ENCODE measurements at places on chromosomes 4 and X.

- DNase-seq = peak; percentile 41
These were observed 44.1 kb upstream of the SGMS2 start for GRCh38 chr4:107780665-107781064.

- DNase-seq = no peak
These were observed 343.8 kb downstream of the GBA3 start for GRCh38 chr4:23036503-23036902.

GRCh38 chr4:1571165-1572009 is 112.7 kb downstream of the FAM53A start:
- DNase-seq = no peak

GRCh38 chrX:100995469-100995868 is 26.0 kb downstream of the ARL13A start:
- DNase-seq = no peak

DNA sequence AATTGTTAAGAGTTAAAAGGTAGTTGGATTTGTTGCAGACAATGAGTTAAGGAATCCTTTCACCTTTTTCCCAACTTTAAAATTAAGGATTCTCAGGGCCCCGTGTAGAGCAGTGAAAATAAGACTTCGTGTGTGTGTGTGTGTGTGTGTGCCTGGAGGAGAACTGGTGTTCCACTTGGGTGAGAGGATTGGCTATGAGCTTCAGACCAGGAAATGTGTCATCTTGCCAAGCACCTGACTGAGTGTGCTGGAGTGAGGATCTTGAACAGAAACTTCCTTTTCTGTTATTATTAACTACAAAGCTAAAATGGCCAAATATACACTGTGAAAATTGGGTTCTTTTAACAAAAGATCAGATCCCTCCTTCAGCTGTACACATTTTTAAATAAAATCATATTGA is 113.1 kb upstream of the VCX2 start:
- DNase-seq = no peak

DNA sequence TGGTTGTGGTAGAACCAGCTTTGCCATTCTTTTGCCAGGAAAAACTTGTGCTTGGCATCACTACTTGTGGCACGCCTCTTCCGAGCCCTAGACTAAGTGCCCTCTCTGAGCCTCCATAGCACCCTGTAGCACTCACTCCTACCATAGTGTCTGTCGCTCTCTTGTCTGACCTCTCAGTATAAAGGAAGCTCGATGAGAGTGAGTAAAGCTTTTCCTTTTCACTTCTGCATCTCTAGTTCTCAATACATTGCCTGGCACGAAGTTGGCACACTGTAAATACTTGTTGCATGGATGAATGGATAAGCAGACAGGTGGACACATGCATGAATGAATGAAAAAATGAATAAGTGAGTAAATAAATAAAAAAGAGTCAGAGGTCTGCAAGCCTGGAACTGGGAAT is 48.3 kb downstream of the TLR10 start:
- no peak for DNase-seq

- no peak for DNase-seq
These were observed 213.6 kb downstream of the FBXO8 start for GRCh38 chr4:174069848-174070330.

- DNase-seq = no peak
These were observed 66.8 kb downstream of the SOWAHB start for GRCh38 chr4:76830964-76831703.

DNA sequence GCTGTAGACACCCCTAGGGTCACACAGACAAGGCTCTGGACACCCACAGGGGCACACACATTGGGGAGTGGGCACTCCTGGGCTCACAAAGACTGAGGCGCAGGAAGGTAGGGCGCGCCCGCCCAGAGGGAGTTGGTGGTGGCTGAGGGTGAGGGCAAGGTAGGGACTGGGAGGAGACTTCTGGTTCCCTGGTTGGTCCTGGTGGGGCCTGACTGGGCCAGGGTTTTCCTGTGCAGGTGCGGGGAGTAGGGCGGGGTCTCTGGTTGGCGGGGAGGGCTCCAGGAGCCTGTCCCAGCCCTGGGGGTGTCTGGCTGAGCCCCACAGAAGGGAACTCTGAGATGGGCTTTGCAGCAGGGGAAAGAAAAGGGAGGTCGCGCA is 6.7 kb upstream of the WAS start:
- DNase-seq = no peak

GRCh38 chrX:2502120-2502667 is 1.4 kb upstream of the DHRSX start:
- DNase-seq = no peak

GRCh38 chr4:100414016-100414790 is 103.6 kb downstream of the EMCN start:
- no peak for DNase-seq

- no peak for DNase-seq
These were observed 107.4 kb downstream of the HMX1 start for GRCh38 chr4:8763966-8764901.

- peak; percentile 64 for DNase-seq
These were observed at the start of gene TMSB15A for GRCh38 chrX:102515975-102516941. TSS of gene TMSB15A (minus strand) at chrX:102516739.

DNA sequence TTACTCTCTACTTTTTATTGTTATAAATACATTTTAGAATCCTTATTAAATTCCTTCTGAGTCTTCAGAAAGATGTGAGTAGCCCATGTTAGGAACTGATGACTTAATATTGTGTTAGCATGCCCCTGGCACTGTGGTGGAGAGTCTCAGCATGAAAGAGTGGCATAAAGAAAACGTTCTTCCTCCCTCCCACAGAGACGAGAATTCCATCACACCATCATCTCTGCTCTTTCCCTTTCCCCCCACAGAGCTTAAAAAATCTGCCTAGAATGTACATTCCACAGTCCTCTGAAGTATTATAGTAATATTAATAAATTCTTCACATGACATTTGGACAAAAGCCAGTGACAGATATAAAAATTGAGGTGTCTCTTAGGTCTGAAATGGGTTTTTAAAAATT is 117.8 kb upstream of the DKK2 start:
- no peak for DNase-seq

DNA sequence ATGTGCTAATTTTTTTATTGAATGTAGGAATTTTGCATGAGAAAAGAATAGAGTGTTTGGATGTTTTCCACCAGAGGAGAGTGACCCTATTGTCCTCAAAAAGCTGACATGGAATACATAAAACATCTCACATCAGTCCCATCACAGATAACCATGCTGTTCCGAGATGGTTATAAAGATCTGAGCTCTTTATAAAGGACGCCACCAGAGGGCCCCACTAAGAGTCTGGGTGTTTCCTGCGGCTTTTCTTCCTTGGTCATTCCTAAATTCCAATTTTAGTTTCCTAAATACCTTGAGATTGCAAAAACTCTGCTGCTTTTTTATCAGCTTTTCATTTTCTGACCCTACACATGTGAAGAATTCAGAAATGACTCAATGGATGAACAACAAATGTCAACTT is 504.5 kb upstream of the FRG1 start:
- no peak for DNase-seq

DNA sequence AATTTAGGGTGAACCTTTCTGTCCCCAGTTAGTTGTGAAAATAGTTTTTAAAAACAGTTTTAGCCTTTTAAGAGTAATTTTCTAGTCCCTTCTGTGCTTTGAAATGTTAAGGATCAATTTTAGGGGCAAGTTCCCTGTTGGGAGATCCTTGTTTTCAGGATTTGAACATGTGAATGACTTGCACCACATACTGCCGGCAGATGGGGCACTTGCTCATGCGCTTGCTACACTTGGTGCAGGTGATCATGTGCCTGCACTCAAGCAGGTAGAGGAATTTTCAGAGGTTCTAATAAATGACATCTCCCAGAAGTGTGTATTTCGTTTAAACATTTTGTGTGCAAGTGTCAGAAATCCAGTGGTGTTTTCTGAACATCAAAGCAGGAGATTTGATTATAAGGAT is 195.9 kb downstream of the CHM start:
- DNase-seq = peak; percentile 27

- no peak for DNase-seq
These were observed 375.6 kb upstream of the EPHA5 start for GRCh38 chr4:66045913-66046312.

DNA sequence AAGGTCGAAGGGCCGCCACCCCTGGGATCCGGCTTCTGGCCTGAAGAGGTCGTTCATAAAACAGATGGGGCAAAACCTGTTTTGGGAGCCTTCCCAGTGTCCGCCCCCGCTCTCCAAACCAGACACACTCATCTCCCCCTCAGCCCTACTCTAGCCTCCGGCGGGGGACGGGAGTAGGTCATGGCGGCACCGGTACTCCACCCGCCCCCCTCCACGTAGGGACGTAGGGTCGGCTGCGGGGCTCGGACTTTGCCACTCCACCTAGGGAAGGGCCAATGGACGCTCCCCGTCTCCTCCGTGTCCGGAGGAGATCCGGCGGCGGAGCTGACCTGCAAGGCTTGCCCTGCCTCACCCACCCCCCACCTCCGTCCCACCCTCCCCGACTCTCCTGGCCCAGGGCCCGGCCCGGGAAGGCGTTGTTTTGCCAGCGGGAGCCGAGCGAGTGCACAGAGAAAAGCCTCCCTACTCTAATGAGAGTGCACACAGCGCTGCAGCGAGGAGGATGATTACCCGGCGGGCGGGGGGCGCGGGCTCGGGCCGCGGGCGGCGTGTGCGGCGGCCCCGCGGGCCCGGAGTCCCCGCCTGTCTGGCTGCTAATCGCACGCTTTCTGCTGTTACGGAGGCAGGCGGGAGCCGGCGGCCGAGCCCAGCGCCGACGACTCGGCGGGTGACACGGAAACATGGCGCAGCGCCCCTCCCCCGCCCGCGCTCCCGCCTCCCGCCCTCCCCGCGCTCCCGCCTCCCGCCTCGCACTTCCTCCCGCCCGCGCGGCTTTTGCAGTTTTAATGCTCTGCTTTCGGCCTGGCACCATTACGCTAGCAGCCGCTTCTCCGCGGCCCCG is 8.3 kb upstream of the BCOR start:
- DNase-seq = peak; percentile 73

DNA sequence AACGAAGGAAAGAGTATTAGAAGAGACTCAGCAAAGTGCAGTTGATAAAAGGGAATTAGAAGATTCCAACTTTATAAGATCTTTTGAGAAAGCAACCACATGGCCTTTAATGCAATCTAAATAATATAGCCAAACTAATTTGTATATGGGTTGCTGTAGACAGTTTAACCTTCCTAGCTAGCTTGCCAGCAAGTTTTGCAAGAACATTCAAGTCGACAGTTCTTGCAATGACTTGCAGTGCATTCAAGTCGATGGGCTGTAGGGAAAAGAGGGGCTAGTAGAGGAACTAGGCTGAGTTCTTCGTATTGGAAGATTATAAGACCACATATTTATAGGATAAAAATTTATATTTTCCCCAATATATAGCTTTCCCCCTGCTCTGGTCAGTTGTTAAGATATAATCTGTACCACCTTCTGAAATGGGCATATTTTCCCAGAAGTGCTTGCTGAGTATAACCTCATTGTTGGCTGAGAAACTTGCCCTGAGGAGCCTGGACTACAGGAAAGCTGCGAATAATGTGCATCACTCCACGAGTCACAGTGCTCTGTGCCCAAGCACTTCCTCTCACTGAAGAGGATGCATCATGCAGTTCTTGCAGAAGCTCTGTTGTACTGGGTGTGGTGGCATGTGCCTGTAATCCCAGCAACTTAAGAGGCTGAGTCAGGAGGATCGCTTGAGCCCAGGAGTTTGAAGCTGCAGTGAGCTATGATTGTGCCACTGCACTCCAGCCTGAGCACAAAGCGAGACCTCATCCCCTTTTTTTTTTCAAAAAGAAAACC is 56.7 kb downstream of the DOCK11 start:
- DNase-seq = no peak

DNA sequence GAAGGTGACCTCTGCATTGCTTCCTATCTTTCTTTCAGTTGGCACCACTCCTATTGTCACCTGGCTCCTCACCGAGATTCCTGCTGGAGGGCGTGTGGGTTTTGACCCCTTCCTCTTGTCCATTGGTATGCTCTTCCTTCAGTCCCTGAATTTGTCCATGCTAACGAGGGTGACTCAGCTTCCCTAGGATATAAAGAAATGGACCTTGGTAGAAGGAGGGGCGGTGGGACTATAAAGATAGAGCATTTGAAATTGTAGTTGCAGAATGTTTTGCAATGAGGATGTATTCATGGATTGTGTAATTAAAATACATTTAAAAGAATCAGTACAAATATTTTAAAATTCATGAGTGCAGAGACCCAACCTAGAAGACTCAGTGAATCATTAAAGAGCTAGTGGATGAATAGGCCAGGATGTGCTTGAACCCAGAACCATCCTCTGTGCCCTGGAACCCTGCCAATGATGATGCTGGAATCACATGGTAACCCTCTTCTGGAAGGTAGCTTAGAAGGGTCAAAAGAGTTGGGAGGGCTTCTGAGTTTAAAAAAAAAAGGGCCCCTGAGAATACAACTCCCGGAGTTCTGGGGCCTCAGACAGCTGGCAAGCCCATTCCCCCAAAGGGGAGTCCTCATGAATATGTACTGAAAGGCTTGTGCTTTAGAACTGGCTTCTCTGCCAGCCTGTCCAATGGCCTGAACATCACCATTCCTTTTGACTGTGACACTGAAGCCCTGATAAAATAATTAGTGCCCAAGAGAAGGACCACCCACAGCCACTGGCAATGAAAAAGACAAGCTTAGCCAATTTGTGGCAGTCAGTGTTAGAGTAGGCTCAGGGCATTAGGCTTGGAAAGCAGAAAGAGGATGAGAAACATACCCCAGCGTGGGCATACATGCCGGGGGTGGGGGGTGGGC is 8.0 kb downstream of the XPNPEP2 start:
- no peak for DNase-seq

Data from WERI-Rb-1 (cell line).